ENCODE measurements at places on chromosomes 7 and 10.

GRCh38 chr7:137946011-137946410 lies 55.9 kb downstream of the CREB3L2 start:
- no peak for DNase-seq

DNA sequence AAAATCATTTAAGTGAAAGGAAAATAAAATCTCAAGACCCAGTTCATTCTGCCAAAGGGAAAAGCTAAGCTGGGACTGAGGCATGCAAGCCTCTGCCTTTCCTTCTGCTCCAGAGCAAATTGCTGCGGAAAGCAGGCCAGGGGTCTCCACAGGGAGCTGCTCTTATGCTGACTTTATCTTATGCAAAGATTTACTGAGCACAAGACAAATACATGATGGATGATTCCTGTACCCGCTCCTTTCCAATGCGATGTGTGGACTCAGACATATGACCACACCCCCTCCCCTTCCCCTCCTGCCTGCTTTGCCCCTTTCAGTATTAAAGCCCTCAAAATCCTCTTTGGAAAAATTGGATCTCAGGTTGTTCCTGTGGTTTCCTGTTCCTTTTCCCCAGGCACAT lies 74.2 kb upstream of the INSIG1 start:
- DNase-seq: no peak

DNA sequence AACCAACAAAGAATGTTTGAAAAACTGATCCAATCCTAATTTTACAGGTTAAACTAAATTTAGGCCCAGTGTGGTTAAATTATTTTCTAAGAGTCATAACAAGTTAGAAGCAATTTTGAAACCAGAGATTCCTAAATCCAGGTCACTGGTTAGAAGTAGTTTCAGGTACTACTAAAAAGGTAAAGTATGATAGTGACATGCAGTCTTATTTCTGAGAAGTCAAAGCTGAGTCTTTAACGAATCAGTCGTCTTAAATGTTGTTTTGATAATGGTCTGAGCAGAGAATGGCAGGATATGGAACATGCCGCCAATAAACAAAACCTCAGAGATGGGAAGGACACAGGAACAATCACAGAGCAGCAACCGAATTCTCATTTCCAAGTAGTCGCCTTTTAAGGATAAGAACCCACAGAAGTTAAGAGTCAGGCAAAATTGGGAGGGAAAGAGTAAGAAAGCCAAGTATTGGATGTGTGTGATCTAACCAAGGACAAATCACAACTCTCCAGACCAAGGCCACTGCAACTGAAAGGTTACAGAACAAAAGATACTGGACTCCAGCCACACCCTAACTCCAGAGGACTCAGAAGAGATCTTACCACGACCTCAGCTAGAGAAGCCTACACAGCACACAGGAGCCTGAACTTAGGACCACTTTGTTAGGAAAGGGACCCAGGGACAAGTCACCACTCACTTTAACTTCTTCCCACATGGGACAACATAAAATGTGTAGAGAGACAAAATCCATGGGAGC lies 19.7 kb downstream of the TMEM243 start:
- DNase-seq: no peak

- no peak for DNase-seq
These were observed 46.8 kb downstream of the INSYN2A start for GRCh38 chr10:127149501-127150081.

GRCh38 chr10:62527019-62527827 lies 153.1 kb downstream of the ZNF365 start:
- no peak for DNase-seq

DNA sequence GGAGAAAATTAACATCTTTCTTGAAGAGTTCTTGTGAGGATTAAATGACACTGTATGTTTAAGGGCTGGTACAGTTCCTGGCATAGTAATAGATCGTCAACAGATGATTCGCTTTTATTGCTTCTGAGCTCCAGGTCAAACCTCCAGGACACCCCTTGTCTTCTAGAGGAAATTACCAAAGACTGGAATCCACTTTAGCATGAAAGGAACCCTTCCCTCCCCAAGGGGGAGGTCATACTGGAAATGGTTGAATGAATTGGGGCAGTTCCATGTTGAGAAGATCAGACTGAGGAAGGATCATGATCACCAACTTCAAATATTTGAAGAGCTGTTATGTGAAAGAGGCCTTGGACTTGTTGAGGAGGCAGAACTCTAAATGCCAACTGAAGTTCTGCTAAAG lies 8.9 kb downstream of the NFE2L3 start:
- DNase-seq: no peak

DNA sequence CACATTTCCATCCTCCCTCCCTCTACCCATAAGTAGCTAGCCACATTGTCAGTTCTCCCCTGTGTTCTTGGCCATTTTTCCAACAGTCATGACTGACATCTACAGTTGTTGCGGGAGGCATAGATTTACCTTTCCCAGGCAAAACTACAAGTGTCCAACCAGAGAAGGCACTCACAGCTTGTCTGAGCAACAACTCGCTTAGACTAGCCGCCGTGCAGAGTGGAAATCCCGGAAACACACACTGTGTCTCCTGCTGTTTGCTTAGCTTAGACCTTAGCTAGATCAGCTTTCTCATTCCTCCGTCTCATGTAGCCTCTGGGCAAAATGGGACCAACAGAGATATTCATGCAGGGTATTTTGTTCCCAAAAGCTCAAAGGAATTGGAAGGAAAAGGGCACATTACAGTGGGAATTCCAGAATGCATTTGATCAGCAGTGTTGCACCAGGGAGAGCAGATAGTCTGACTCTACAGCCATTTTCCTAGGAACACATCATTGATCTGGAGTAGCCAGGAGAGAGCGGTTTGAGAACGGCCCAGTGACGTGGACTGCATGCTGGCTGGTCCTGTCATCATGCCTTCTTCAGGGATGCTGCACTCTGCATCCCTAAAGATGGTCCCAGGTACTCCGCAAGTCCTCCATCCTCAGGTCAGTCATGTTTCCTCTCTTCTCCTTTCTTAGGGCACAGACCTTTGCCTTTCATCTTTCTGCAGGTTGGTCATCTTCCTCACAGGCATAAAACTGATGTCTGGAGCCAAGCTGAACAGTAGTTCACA lies 89.4 kb downstream of the C10orf90 start:
- no peak for DNase-seq

DNA sequence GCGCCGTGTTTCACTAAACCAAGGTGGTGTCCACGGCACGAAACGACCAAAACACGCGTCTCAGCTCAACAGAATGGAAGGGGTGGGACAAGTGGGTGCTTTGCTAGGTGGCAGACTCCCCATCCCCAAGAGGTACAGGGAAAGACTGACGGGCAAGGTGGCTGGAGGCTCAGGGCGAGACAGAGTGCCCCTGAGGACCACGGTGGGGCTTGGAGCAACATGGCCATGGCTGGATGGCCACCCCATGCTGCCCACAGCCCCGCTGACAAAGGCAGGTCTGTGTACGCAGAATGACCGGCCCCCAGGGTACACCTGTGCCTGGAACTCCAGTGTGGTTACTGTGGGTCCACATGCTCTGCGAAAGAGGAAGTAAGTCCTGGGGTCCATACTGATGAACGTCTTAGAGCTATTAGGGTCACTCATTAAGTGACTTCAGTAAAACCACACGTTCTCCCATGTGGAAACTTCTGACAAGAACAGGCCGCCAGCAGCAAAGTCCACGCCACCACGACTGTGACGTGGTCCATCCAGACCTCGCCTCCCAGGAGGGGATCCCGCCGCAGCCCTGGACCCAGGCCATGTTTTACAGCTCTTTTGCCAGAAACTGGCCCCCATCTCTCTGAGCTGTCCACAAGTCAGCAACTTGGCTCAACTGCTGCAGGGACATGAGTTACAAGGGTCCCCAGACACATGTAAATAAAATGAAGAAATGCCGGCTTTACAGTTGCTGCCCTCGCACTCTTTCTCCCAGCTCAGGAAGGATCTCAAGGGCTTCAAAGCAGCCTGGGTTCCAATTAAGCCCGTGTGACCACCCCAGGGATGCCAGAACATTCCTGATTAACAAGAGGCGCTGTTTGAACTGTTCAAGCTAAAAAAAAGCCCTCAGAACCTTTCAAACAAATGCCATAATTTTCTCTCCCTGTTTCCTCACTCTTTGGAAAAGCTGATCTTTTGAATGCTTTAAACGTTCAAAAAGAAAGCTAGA lies 66.8 kb downstream of the MAD1L1 start:
- no peak for DNase-seq

GRCh38 chr10:120086066-120086465 lies 193.5 kb downstream of the SEC23IP start:
- DNase-seq: no peak

- no peak for DNase-seq
These were observed 85.4 kb downstream of the ATXN7L1 start for GRCh38 chr7:105790996-105791395.

- DNase-seq: no peak
These were observed 37.8 kb downstream of the DNAJB12 start for GRCh38 chr10:72316748-72317435.

DNA sequence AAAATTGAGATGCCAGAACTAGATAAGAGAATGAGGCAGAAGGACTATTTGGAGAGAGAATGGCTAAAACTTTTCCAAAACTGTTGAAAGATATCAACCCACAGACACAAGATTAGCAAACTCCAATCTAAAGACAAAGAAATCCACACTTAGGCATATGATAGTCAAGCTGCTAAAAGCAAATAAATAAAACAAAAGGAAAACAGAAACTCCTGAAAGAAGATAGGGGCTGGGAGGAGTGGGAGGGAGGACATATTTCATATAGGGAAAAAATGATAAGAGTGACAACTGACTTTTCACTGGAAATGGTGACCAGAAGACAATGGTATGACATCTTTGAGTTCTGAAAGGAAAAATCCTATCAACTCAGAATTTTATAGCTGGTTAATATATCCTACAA lies 105.4 kb upstream of the ADO start:
- no peak for DNase-seq

DNA sequence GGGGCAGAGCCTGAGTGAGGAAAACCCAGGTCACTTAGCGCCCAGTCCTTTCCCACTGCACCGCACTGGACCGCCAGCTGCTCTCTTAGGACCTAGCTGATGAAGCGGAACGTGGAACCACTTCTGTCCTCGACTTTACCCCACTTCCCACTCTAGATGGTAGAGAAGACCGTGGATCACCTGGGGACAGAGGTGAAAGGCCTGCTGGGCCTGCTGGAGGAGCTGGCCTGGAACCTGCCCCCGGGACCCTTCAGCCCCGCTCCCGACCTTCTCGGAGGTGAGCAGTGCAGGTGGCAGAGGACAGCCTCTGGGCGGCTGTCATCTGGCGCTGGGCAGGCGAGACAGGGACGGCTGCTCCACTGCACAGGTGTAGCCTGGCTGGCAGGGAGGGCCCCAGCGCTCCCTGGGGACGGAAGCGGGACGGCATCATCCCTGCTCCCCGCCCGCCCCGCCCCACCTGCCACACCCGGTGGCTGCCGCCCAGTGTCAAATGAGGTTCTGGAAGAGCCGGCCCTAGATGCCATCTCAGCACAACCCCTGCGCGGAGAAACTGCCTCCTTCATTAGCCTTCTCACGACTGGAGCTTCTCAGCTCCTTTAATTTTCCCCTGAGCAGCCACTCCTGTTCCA lies 11.7 kb downstream of the PLAC9 start:
- DNase-seq: no peak

DNA sequence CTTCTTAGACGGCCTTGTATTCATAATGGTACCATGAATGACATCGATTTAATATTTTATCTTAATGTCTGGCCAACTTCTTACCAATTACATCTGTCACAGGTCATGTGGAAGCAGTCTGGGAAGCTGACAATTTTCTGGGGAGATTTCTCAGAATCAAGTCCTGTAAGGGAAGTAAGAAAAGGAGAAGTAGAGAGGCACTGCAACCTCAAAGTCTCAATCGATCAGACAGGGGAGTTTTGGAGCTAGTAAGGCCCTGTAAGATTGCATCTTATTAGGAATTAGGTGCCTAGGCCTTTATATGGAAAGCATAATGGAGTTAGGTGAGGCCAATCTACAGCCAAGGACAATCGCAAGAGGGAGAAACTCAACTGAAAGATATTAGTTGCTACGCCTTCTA lies 694.6 kb upstream of the SORCS1 start:
- DNase-seq: no peak

DNA sequence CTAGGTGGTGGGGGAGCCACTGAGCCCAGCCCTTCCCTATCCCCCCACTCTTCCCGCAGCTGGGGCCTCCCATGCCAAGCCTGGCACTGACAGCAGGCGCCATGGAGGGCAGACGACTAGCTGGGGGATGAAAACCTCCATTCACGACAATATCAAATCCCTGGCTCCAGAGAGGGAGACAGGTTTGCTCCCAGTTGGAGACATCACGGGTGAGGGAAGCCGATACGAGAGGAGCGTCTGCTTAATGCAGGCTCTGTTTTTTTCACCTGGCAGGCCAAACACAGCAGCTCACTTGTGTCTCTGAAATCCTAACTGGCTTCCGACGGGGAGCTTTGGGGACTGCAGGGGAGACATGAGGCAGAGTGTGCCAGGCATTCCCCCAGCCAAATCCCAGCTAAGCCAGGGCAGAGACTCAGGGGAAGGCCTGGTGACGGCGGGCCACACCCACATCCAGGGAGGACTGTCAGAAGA lies 307.4 kb upstream of the ZMIZ1 start:
- DNase-seq: no peak

DNA sequence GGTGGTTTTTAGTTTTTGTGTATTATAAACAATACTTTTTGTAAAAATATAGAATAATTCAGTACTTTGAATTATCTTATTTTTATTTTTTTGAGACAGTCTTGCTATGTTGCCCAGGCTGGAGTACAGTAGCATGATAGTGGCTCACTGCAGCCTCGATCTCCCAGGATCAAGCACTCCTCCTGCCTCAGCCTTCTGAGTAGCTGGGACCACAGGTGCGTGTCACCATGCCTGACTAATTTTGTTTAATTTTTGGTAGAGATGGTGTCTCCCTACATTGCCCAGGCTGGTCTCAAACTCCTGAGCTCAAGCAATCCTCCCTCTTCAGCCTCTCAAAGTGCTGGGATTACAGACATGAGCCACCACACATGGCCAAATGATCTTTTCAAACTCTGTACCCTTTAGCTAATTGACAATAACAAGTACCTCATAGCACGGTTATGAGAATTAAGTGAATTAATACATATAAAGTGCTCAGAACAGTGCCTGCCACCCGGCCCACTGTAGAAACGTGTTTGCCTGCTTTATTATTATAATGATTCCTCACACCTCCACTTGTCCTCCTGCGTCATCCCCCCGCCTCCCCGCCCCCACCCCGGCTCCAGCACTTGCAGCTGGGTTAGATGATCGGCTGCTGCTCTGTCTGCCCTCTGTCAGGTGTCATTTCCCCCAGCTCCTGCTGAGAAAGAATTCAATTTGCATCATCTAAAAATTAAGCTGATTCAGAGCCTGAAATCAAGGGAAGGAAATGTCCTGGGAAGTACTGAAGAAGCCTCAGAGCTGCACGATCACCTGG lies 53.6 kb upstream of the NRF1 start:
- DNase-seq: no peak

GRCh38 chr10:7301006-7301778 lies 109.6 kb downstream of the SFMBT2 start:
- DNase-seq: no peak

DNA sequence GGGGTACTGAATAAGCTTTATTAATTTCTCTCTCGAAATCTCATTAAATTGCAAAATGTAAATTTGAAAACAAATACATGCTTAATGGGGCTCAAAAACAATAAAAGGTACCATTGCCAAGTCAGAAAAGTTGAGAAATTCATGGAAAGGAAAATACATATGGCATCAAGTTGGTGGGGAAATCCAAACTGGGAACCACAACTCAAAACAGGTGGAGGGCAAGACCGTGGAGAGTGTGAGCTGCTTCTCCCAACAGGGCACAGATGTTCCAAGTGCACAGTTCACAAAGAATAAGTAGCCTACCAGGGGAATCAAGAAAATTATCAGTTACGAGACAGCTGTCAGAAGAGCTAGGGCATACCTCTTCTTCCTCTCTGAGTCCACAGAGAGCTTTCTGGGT lies 26.6 kb downstream of the MKX start:
- DNase-seq: no peak

- DNase-seq: no peak
These were observed 123.2 kb upstream of the SAMD8 start for GRCh38 chr10:74988054-74988775.

Data from SW 1271 (cell line).